Colonic mucosa (tissue), 4 donors: ENCODE measurements at places on chromosomes 11 and 22.

- DNase-seq = no peak
These were observed 243.6 kb upstream of the SORL1-AS1 start for GRCh38 chr11:121696177-121696871.

GRCh38 chr11:74141241-74141695, 29.5 kb downstream of the C2CD3 start:
- DNase-seq = peak; percentile 26

DNA sequence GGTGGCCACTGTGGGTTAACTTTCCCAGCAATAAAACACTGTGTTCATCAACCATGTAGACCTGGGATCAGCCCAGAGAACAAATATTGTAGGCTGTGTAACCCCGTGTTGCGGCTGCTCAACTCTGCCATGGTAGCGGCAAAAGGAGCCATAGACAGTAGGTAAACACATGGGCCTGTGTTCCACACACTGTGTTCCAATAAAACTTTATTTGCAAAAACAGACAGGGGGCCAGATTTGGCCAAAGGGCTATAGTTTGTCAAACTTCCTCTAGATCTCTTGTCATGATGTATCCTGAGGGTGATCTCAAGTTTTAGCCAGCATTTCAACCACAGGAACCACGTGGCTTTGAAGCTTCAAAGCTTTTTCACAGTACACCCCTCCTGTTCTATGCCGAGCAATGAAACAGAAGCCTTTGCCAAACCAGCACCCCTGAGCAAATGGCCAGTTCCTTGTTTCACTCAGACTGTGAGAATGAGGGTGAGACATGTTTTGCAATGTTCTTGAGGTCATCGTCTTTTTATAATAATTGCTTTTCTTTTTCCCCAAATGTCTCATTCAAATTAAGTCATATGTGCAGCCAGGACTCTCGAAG, 49.9 kb upstream of the FADD start:
- no peak for DNase-seq

- DNase-seq = no peak
These were observed 28.1 kb downstream of the NRXN2 start for GRCh38 chr11:64694821-64695365.
